Naive thymus-derived CD8-positive, alpha-beta T cell (primary cell): ENCODE measurements at places on chromosomes 12 and 14. TPM values are rescaled to one million over a fixed set of nuclear protein-coding genes. Genes with fewer than 3 reads are reported as not detected.

Gene INSM2
- polyA plus RNA-seq, result not detected

Gene CMTM5
- not detected for polyA plus RNA-seq

Gene KRT85
- not detected for polyA plus RNA-seq

Gene SRGAP1
- 0.03 TPM for polyA plus RNA-seq

Gene NFE2
- 0.14 TPM for polyA plus RNA-seq

Gene SLC16A7
- polyA plus RNA-seq, result 27.1 TPM

Gene FAM90A1
- polyA plus RNA-seq, result not detected

Gene RERGL
- not detected for polyA plus RNA-seq

Gene KRT79
- polyA plus RNA-seq, result not detected

GRCh38 chr14:70622111-70622712, 19.5 kb upstream of the TTC9 start:
- DNase-seq, result peak; percentile 65

DNA sequence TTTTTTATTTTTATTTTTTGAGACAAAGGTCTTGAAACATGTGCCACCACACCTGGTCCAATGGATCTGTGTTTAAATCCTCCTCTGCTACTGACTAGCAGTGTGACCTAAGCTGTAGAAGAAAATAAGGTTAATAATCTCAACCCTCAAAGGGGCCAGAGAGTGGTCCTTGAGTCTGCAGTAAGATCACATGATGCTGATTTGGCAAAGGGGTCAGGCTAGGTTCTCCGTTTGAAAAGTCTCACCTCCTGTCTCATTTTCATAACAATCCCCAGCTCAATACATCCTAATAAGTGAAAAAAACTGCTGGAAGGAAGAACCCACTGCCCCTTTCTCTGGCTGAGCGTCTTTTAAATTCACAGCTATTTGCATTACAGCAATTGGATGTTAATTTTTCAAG, 8.0 kb upstream of the TEP1 start:
- DNase-seq, result no peak

DNA sequence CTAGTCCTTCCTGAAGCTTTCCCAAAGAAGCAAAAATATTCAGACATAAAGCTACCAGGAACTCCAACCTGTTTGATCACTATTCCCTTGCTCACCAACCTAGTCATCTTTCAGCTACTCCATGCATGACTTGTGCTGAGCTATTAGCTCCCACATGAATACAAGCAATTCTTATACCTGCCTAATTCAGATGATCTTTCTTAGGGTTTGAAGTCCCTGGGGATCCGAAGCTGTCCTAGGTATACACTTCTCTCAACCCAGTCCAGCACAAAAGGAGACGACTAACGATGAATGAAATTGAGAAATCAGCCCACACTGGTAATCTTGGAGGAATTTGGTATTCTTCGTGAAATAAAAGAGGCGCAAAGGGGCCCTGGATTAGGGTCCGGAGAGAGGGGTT, 631 bp upstream of the PTGR2 start:
- DNase-seq, result no peak

- DNase-seq, result no peak
These were observed 242.1 kb upstream of the FOXN3 start for GRCh38 chr14:89658977-89659670.

GRCh38 chr12:105107171-105107493, 399 bp upstream of the WASHC4 start:
- DNase-seq, result no peak

DNA sequence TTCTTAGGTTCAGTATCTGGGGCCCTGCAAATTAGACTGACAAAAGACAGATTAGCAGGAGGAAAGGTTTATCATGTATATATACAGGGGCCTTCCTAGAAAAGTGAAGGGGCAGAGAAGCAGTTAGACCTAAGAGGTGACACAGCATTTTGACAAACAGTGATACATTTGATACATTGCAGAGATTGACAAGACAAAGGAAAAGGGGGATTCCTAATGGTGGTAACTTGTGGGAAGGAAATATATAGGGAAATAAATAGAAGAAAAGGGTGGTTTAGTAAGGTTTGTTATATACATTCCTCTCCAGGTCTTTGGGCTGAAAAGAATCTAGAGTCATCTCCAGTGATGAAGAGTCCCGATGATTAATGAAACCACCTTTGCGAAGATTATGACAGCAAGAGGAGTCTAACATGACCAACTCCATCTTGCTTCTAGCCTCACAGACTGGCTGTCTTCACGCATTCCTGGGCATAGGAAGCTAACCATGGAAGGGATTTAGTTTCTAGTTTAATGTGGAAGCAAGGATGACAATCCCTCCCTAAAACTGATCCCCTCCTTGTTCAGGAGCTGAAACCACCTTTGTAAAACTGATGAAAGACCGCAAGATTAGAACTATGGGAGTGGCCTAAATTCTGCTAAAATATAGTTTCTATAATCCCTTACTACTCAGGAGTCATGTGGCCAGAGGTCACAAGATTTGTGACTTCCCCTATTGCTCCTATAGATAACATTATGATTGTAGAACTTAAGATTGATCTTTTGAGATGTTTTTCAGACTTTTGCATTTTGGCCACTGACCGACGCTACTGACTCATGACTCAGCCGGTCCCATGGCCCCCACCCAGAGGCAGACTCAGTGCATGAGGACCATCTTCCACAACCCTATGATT, 31.1 kb upstream of the CPM start:
- no peak for DNase-seq

GRCh38 chr14:34300882-34301734, 160.9 kb downstream of the SPTSSA start:
- no peak for DNase-seq

- DNase-seq, result no peak
These were observed 405.6 kb downstream of the GXYLT1 start for GRCh38 chr12:41739066-41739465.

GRCh38 chr12:229441-230191, 15.7 kb upstream of the SLC6A12 start:
- no peak for DNase-seq

DNA sequence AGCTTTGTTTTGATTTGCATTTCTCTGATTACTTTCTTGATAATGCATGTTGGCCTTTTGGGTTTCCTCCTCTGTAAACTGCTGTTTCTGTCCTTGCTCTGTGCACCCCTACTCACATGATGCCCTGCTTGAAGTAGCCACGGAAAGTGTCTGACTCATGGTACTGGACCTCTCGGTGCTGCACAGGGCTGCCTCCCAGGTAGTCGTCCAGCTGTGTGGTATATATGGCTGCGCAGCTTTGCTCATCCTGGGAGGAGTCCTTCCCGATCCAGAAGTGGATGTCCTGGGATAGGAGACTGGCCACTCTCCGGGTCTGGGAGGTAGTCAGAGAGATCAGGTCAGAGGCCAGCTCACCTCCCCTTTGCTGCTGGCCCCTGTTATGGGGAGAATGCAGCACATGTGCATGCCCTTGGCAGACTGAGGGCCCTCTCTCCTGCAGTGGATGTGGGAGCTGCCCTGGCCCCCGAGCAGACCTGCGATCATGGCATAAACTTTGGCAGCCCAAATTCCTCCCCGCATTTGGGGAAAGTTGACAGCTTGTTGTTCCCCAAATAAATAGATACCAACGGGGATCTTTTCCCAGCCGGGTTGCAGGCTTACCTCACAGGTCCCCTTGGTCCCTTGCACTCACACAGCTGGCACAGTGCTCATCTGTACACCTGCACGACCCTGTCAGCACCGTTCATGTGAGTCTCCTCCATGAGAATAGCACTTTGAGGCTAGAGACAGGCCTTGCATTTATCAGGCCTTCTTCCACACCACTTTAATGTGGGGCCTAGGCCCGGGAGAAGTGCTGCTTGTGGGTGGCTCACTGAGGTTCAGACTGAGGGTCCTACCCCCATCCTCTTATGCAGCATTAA, 5.2 kb downstream of the AVIL start:
- DNase-seq, result no peak

- DNase-seq, result no peak
These were observed 63.9 kb downstream of the FOXN3 start for GRCh38 chr14:89352976-89353765.

DNA sequence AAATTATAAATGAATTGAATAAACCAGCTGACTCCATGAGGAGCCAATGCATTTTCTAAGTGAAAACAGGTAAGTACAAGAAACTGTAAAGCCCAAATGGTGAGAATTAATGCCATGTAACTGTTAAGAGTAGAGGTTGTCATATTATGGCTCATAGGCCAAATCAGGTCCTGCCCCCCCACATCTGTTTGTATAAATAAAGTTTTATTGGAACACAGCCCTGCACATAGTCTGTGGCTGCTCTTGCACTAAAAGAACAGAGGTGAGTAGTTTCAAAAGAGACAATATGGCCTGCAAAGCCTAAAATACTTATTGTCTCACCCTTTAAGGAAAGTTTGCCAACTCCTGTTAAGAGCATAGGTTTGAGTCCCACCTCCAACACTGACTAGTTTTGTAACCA, 140.5 kb upstream of the SRRM4 start:
- no peak for DNase-seq

DNA sequence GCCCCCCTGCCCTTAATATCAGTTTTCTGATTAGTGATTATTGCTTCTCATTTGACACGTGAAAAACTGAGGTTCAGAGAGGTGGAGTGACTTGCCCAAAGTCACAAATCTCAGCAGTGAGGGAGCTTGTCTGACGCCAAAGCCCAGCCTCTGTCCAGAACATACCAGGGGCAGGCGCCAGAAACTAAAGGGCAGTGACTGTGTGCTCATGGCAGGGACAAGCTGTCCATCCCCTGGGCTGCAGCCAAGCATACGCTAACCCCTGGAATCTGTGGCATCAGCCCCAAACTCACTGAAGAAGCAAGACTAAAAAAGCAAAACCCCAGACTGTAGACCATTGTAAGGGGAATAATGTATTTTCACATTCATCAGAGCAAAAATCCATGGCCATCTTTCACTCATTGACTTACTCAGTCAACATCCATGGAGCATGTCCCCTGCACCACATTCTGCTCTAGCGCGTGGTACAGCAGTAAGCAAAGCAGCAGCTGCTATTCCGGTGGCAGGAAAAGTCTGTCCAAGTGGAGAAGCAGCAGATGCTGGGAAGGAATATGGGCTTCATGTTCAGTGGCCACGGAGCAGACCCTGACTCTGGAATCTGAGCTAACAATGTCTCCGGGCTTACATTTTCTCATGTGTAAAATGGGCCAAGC, 1.5 kb upstream of the SERPINA4 start:
- DNase-seq, result no peak
